ENCODE measurements at places on chromosomes 2 and 18.

GRCh38 chr18:58097121-58097906 is 53.3 kb downstream of the NEDD4L start:
- no peak for DNase-seq

DNA sequence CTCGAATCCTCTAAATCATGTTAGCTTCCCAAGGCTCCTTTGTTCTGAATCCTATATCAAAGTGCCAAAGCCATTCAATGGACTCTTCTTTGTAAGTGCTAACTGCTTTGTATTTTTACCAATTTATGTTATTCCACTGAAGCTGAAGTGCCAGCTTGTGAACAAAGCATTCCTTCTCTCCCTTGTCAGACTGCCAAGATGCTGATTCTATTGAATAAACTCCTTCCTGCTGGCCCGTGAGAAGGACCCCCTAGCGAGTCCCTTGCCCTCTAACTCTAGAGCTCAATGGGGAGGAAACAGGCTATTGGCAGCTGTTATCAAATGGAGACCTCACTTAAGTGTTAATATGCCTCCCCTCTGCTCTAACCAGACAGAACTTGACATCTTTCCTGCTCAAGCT is 1097.9 kb upstream of the CNTNAP5 start:
- no peak for DNase-seq

GRCh38 chr2:240565333-240566202 is 2.7 kb upstream of the RNPEPL1 start:
- peak; percentile 89 for DNase-seq

GRCh38 chr2:137957033-137957432 is 7.2 kb upstream of the HNMT start:
- no peak for DNase-seq

DNA sequence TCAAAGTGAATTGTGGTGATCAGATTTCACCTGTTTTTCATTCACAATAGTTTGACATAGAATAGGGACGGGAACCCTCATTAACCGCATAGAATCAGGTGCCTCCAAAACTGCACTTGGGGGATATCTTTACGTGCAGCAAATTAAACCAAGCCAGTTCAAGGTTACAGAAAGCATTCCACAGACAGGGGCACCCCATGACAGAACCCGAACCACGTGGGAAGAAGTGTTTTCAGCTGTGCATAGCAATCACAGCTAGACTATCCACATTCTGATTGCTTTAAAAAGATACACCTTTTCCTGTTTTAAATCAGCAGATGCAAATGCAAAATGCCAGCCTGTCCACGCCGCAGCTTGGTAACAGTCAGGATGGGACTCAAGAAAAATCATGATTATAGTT is 205.8 kb downstream of the ANAPC1 start:
- DNase-seq, result no peak

GRCh38 chr18:47254341-47254939 is 3.0 kb upstream of the SKOR2 start:
- no peak for DNase-seq

- no peak for DNase-seq
These were observed 5.5 kb downstream of the CYB5A start for GRCh38 chr18:74286106-74286855.

DNA sequence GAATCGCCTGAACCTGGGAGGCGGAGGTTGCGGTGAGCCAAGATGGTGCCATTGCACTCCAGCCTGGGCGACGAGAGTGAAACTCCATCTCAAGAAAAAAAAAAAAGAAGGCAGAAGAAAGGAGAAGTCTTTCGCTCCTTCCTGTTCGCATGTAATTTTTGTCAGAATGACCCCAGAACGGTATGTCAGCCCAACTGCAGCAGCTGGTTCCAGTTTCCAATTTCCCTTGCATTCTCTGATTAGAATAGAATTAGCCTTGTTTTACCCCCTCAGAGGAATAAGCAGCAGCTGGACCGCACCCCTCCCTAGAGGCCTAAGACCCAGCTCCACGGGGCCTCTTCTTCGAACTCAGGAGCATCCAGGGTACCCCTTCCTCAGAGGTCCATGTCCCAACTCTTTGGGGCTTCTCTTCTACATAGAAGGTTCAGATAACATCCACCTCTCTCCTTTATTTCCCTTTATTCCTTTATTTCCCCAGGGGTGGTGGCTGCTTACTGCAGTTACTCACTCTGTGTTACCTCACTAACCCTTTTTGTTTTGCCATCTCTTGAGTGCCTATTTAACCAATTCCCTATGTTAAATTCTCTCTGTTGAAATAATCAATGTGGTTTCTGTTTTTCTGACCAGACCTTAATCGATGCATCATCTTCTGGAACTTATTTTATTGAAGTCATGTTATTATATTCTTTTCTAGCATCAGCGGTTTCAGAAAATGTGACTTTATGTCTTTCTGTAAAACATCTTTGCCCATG is 7.2 kb upstream of the PUM2 start:
- DNase-seq, result no peak

GRCh38 chr18:39199231-39199855 is 1633.7 kb upstream of the CELF4 start:
- no peak for DNase-seq

Measured in activated T-helper 9 cell treated with anti-CD3 and anti-CD28 coated beads, Interleukin-2, amount 50 U/mL, for 16 hours (primary cell).